ENCODE measurements at places on chromosomes 2 and 18.

DNA sequence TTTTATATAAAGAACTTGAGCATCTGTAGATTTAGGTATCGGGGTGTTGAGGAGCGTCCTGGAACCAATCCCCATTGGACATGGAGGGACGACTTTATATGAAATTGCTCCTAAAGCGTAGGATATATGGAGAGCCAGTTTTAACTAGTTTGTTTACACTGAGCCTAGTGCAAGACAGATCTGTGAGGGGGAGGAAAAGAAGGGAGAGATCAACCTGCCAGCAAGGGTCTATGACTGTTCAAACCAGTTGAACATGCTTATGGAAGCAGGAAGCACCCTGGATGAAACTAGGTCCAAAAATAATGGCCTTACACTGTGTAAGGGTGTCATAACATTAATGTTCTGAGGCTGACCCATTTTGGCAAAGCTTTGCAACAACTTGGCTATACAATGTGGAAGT lies 34.0 kb upstream of the SLC40A1 start:
- no peak for DNase-seq

DNA sequence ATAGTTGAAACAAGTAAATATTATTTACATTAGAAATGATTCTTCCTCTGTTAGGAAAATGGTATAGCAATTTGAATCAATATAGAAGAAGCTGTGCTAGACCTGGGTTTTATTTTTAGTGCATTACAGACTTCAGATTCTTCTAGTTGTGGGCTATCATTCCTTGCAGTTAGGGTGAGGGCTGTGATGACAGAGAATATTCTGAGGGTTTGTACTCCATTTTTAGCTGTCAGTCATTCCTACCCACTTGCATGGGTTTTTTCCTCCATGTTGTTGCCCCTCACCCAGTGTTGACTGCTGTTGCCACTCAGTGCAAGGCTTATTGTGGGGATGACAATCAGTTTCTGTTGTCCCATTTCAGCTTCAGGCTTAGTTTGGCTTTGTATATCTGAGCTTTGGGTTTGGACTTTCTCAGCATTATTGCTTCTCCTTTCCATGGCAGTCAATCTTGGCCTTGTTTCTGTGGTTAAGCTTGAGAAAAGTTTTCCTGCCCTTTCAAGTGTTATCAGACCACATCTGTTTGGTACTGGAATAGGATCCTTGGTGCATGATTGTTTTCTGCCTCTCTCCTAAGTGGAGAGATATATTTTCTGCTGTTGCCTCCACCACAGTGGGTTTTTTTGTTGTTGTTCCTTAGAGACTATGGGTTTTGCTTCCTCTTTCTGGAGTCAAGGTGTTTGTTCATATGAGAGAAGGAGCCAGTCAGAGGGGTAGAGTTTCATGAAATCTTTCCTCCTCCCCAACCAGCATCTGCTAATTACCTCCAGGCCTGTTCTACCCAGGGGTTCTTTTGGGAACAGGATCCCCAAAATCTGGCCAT lies 312.7 kb upstream of the CWC22 start:
- DNase-seq: no peak

DNA sequence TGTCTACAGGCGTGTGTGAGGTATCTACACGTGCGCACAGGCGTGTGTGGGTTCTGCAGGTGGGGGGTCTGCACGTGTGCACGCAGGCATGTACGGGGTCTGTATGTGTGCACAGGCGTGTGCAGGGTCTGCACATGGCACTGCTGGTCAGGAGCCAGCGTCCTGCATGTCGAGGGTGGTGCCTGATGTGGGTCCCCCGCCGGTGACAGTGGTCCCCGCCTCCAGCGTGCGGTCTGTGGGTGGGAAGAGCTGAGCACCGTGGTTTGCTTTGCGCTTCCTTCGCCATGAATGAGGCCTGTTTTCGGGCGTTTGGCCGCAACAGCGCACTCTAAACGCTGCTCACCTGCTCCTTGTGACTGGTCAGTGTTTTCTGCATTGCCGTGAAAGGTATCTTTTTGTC lies 57.2 kb downstream of the CTDP1 start:
- DNase-seq: no peak

DNA sequence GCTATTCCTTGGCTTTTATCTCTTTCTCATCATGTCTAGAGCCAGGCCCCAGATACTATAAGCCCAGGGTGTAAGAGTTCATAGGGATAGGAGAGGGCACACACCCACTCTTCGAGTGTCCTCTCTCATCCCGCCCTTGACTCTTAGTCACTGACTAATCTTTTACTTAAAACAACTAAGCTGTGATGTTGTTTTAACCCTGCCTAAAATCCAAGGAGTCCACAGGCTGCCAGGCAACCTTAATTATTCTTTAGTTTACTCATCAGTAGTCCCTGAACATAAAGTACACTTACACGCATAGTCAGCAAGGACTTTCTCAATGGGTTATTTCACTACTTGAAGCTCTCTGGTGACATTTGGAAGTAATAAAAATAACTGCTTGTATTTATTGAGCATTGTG lies 28.4 kb downstream of the GREB1L start:
- DNase-seq: no peak

- no peak for DNase-seq
Measured at GRCh38 chr2:121186261-121186660, 98.7 kb downstream of the TFCP2L1 start.

DNA sequence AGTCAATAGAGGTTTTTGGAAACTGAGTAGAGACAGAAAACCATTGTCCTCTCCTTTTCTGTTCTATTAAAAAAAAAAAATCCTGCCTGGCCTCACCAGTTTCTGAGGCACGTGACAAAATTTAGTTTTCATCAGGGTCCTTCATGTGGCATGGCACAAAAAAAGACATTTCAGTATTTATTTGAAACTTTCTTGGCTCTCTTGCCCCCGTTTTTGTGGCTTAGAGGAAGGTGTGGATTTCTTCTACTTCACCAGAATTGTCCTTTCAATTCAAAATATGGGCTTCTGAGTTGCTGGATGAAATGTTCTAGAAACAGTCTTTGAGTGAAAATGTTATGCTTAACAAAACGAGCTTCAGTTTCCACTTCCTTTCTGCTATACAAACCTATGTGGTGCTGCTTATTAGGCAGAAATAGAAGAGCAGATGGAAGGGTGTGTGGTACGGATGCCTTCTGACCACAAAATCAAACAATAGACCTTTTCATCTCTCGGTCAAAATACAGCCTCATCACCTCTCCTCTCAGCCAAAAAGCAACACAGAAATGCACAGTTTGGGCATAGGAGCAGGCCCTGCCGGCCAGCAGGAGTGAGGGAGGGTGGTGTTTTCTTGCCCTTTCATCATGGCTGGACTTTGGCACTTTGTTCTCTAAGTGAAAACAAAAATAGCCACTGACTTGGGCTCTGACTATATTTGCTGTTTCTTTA lies 89.2 kb downstream of the SH3RF3 start:
- DNase-seq: no peak

GRCh38 chr2:136291871-136292270 lies 173.9 kb upstream of the CXCR4 start:
- no peak for DNase-seq

GRCh38 chr2:241228081-241228859 lies 39.8 kb downstream of the ANO7 start:
- DNase-seq: no peak

DNA sequence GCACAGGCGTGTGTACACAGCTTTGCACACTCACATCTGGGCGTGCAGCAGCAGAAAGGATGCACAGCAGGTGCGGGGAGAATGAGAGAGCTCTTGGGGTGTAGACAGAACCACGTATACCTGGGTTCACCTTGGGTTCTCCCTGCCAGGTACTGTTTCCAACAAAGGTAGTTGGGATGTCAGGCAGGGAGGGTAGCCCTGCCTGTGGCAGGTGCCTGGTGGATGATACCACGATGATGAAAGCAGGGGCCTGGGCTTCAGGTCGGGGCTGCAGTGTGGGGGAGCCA lies 6.5 kb upstream of the ARID5A start:
- no peak for DNase-seq

DNA sequence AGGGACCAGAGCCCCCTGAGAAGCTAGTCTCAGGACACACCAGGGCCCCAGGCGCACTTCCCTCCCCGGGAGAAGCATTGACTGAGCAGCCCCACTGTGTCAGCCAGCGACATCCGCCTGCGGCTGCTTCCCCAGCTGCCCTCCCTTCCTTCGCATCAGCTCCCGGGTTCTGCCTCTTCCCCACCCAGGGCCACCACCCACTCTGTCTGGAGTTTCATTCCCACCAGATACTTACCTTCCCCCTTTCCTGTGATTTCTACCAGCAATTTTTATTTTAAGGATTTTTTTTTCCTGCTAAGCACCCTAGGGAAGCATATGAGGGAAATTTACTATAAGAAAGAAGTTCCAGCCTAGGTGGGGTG lies 99.2 kb downstream of the SMAD7 start:
- DNase-seq: no peak

GRCh38 chr2:191417746-191418145 lies 172.5 kb downstream of the MYO1B start:
- DNase-seq: no peak

- DNase-seq: no peak
Measured at GRCh38 chr2:202054679-202055078, 18.4 kb upstream of the KIAA2012 start.

DNA sequence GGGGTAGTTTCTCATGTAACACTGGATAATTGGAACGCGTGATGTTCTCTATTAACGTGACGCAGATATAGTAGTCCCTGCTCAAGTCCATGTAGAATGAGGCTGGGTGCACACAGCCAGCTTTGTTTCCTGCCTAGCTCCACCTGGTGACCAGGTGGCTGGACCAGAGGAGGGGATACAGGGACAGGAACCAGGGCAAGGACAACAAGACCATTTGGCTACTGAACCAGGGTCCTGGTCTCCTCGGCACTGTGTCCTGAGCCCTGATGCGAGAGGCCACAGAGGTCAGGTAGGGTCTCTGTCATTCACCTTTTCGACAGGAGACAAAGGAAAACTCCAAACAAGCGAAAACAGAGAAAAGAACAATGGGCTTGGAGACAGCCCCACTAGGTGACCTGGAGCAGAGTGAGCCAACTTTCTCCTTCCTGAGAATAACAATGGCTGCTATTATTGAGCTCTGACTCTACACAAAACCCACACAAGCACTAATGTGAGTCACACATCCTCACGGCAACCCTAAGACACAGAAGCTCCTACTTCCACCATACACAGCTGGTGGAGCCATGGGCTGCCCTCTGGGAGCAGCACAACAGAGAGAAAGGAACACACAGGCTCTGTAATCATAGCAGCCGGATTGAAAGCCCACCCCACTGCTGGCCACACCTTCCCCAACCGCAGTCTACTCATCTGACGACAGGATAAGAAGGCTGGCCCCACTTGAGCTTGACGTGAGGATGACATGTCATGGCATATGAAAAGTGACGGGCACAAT lies 67.3 kb upstream of the TEX51 start:
- no peak for DNase-seq

GRCh38 chr2:235739704-235740415 lies 246.0 kb downstream of the AGAP1 start:
- no peak for DNase-seq

- no peak for DNase-seq
Measured at GRCh38 chr18:12027046-12027445, 45.7 kb downstream of the IMPA2 start.

DNA sequence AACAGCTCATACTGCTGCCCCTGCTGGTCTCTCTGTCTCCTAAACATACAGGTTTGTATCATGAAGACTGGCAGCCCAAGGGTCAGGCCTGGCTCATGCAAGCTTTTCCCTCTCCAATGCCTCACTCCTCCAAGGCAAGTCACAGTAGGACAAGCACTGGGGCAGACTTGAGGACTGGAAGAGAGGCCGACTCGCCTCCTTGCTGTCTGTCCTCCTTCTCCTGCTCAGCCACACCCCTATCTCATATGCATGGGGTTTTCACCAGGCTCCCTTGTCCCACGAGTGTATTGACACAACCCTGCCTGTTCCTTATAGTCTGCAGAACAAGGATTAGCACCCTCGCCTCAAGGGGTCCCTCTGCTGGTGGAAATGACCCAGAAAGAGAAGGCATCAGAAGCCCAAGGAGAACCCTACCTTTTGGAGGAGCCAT lies 223.7 kb downstream of the SOX11 start:
- no peak for DNase-seq

DNA sequence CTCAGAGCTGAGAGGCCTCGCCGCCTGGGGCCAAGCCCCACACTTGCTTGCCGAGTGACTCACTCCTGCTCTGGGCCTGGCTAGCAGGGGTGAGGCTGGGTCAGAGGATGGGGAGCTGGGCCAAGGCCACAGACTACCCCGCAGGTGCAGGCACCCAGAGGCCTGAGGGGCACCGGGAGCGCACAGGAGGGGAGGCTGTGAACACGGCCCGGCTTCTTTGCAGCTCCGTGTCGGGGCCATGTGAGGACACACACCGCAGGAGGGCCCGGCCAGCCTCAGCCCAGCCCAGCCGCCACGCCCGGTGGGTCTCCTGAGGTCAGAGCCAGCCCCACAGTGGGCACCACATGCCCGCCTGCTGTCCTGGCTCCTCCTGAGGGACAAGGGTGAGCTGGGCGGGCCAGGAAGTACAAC lies 8.4 kb downstream of the GPC1 start:
- DNase-seq: no peak

GRCh38 chr18:40473221-40474029 lies 1481.6 kb upstream of the PIK3C3 start:
- DNase-seq: no peak

DNA sequence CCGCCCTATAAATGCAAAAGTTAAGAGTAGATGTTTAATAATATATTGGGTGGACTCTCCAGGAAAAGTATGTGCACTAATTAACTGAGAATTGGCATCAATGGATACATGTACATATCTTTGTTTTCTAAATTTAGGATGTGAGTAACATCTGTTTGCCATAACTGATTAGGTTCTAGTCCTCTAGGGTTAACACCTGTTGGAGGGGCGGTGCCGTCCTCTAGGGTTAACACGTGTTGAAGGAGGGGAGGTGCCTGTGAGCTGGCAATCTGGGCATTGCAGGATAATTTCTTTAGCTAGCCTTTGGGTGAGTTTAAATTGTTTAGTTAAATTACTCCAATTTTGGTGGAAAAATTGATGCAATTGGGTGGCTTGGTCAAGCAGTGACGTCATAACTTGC lies 30.9 kb downstream of the HTR2B start:
- DNase-seq: no peak

GRCh38 chr2:107278672-107279071 lies 392.7 kb upstream of the ST6GAL2 start:
- DNase-seq: no peak

GRCh38 chr18:26864658-26865057 lies 849 bp downstream of the AQP4 start:
- no peak for DNase-seq

- DNase-seq: no peak
Measured at GRCh38 chr2:170739048-170739447, 23.9 kb downstream of the SP5 start.

DNA sequence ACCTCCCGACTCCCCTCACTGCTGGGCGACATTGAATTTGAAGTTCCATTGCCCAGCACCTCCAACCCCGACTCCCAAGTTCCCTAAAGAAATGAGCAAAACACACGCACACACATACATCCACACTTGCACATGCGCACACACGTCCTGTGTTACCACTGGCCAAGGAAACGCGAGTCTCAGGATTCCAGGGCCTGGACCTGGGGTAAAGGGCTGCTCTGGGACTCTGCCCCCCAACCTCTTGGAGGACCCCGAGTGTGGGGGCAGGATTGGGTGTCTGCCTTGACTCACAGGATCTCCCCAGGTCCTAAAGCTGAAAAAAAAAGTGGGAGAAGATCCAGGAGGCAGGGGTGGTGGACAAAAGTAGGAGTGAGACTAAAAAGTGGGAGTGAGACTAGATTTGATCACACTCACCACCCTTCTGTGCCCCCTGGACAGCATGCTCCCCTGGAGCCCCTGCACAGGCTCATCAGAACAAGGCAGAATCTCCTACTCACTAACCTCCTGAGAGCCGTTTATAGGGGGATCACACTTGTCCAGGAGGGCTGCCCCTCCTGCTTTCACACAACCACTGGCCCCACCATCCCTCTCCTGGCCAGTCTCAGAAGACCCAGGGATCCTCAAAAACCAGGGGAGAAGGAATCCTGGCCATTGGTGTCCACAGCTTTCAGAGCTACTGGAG lies 202.2 kb downstream of the TNS1 start:
- no peak for DNase-seq
